Bone marrow (tissue), 2 donors: ENCODE measurements at places on chromosomes 2 and 18.

- DNase-seq, result no peak
Observed at GRCh38 chr2:54967269-54967668, 83.0 kb downstream of the RTN4 start.

DNA sequence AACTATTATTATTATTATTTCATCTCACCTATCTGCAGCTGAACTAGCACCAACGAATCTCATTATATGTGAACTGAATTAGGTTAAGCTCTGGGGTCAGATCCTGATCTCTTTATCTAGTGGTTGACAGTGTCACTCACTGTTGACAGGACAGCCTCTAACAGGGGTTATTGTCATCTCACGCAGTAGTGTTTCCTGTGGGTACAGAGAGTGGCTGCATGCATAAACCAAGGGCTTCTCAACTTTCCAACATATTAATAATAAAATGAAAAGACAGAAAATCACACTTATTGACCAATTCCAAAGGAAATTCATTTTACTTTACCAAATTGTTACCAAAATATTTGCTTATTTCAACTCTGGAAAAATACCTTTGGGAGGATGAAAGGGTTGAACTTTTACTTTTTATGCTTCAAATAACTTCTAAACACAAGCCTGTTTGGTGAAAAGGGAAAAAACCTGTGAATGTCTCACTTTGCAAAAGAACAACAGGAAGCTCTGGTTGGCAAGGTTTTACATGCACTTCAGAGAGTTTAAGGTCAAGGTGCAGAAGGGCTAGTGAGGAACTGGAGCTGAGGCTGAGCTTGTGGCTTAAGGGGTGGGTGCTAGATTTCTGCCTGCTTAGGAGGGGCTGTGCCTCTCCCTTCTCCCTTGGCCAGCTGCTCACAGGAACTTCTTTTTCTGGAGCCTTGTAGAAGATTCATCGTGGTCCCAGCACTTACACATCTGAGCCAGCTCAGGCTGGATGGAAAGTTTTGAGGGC lies 72.6 kb downstream of the CTAGE1 start:
- DNase-seq, result no peak

DNA sequence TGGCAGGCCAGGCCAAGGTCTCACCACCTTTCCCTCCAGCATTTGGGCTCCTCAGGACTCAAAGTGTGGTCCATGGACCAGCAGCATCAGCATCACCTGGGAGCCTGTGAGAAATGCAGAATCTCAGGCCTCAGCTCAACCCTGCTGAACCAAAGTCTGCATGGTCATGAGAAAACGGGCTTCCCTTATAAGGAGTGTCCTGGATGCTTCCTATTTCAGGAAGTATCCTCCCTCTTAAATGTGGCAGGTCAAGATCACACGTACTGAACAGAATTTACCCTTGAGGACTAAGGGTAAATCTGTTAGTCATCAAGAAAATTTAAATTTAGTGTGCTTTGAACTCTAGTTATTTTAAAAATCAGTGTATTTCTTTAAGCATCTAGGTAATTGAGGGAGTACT lies 11.8 kb downstream of the CD8A start:
- DNase-seq, result no peak

- no peak for DNase-seq
Observed at GRCh38 chr2:232439758-232440135, 16.2 kb upstream of the ALPI start.

- DNase-seq, result no peak
Observed at GRCh38 chr2:83071914-83072313, 1387.2 kb downstream of the SUCLG1 start.

DNA sequence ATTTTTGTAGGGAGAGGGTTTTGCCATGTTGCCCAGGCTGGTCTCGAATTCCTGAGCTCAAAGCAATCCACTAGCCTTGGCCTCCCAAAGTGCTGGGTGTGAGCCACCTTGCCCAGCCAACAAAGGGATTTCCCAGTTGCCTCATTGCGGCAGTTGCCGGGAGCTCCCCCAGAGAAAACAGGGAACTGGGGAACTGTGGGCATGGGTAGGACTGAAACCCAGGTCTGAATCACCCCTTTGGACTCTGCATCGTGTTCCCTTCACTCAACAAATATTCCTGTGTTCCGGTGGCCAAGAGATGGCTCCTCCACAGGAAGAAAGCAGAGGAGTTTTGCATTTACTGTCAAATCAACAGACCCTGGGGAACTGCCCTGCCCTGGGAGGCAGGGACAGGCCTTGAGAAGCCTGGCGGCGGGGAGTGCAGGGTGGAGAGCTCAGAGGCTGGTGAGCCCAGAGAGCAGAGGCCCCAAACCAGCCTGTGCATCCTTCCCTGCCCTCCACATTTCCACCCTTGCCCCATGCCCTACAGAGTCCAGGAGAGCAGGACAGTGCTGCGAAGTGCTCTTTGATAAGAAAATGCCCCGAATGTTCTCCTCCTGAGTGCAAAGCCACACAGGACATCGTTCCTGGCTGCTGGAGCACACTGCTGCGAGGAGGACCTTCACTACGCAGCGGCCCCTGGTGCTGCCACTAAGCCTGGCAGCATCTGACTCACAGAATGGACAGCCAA lies 24.9 kb downstream of the MYO7B start:
- no peak for DNase-seq

- no peak for DNase-seq
Observed at GRCh38 chr2:35294636-35295263, 1060.8 kb upstream of the CRIM1 start.

DNA sequence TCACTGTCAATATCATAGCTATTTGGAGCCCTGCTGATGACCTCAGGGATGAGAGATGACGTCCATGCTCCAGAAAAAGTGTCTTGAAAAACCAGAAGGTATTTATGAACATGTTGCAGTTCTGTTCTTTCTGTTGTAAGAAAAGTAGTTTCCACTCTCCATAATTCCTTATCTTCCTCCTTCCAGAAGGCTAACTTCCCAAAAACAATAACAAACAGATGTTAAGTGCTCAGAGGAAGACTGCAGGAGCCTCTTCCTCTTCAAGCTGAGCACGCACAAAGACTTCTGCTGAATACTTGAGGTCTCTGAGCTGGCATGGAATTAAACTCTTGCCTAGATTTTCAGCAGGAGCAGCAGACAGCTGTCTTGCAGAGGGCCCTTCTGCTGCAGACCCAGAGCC lies 434.5 kb upstream of the KLHL29 start:
- DNase-seq, result no peak

- no peak for DNase-seq
Observed at GRCh38 chr18:50000227-50000626, 186.9 kb upstream of the ACAA2 start.

DNA sequence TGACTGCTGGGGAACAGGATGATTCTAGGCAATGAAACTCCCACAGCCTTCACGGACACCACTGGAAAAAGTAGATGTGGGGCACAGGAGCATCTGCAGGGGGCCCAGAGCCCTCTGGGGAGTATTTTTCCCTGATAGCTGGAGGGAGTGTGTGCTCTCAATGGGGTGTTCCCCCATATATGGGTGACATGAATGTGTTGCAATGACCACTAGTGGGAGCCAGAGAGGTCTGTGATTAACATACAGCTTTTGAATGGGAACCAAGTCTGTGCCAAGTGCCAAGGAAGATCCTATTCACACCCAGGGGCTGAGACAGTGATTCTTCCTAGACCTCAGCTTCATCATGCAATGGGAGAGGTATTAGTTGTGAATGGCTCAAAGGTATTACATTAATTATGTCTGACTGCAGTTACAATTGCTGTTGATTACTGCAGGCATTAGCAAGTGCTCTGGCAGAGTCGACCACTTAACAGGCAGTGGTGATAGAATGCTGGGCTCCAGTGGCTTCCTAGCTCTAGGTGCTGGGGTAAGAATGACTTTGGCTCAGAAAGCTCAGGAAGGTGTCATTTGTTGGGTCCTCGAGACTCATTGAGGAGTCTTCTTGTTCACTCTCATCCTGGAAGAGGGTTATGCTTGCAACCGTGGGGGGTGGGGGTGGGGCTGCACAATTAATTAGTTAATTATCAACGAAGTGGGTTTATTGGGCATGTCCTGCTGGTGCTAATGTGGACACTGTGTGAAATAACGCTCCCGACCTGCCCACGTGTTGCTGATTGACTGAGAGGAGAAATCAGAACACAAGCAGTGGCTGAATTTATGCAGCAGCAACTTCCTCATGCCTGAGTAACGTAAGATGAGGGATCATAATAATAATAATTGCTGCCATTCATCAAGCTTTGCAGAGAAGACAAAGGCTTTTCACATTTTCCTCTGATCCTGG lies 194.1 kb downstream of the CLIP4 start:
- DNase-seq, result no peak

DNA sequence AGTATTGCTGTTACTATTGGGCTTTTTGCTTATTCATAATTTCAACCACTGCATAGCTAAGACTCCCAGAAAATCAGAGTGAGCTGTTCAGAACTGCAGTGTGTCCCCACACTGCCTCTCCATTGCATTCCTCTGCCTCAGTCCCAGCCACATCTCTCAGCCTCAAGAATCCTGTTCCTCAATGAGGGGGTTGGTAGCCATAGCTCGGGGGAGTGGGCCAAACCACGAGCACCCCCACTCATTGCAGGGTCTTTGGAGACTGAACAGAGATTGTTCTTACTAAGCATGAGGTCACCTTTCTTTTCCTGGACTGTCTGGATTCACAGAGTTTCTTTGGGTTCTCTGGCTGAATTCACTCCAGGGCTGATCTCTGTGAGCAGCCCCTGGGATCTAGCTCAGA lies 161.1 kb downstream of the GFPT1 start:
- DNase-seq, result no peak

DNA sequence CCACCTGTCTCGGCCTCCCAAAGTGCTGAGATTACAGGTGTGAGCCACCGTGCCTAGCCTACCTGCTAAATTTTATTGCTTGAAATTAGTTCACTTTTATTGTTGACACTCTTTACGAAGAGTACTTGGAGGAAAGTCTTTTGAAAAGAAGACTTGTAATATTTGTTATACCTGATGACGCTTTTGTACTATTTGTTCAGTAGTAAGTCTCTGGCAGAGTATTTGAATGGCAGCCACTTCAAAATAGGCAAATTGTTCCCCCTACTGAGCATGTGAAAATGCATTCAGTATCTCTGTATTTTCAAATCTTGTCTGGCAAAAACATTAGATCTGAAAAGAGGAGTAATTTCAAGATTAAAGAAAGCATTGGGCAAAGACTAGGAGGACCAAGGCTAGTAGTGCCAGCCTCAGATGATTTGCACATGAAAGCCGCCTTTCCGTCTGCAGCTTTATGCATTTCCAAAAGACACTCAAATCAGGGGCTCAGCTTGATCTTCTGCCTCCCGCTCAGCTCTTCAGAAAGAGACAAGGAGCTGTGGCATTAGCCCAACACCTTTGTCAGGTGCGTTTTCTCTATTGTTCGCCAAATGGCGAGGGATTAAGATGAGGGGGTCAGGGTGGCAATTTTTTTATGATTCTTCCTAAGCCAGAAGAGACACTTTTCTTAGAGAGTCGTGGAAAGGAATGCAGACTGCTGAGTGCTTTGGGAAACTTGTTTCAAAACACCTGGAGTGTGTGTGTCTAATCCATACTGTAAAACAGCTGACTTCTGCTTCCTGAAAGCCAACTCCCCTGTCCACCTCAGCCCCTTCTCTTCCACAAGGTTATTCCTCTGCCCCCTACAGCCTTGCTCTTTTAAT lies 18.8 kb upstream of the FOXI3 start:
- DNase-seq, result no peak

DNA sequence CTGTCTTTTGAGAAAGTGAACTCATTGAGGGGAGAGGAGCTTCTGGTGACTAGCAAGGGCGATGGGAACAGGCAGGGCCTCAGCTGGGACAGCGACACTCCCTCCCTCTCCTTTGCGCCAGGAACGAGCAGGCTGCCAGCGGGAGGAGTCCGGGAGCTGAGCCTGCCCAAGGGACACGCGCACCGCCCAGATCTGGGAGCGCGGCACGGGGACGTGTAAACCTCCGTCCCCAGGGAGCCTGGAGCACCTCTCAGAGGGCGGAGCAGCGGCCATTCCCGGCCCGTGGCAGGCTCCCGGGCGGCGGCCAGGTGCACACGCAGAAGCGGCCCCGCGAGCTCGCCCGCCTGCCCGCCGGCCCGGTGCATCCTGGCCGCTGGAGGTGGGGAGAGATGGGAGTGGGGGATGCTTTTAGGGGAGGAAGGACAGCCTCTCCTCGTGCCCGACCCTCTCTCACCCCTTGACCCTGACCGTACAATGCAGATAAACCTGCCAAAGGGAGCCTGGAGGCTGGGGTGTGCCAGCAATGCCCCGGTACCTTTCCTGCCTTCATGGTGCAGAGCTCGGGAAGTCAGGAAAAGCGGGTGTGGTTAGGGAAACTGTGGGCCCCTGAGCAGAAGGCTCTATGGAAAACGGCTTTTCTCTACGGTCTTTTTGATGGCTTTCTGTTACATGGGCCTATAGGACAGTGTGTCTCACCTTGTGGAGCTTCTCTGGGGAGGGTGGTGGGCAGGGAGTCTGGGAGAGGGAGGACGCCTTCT lies 2.2 kb downstream of the AQP4 start:
- no peak for DNase-seq

- DNase-seq, result no peak
Observed at GRCh38 chr2:231029563-231029962, 7.8 kb upstream of the C2orf72 start.

DNA sequence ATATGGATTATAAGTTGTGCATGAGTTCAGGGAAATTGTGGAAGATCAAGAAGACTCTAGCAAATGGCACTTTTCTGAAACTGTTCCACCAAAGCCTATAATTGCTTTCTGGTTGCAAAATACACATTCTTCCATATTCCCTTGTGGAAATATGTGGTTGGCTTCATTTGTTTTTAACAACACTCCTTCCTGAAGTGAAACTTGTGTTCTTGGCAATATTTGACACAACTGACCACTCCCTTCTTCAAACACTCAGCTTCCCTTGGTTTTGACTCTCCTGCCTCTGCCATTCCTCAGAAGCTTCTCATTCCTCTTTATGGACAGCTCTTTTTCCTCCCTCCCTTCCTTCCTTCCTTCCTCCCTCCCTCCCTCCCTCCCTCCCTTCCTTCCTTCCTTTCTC lies 192.3 kb downstream of the PMAIP1 start:
- DNase-seq, result no peak

DNA sequence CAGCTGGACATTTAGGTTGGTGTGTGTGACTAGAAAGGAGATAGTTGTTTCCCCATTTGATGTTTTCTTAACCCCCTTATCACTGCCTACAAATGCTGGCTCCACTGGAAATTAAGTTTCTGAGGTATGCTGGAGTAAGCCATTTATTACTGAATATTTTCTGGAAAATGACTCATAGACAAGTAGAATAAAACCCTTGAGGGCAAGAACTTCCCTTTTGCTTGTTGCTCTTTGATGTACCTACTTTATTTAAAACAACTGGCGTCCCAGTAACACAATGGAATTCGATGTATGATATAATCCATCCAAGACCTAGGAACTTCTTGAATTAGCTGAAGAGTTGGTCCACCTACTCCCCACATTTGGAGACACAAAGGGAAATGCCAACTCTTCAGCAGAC lies 33.3 kb upstream of the SESTD1 start:
- no peak for DNase-seq

GRCh38 chr2:879540-879939 lies 71.1 kb upstream of the SNTG2 start:
- no peak for DNase-seq
